ENCODE measurements at places on chromosomes 4 and X.

- DNase-seq = no peak
These were observed 1.4 kb downstream of the PAQR3 start for GRCh38 chr4:78937837-78938236.

- no peak for DNase-seq
These were observed 52.1 kb upstream of the RHOH start for GRCh38 chr4:40144716-40145115.

- DNase-seq = no peak
These were observed 950 bp upstream of the TMEM271 start for GRCh38 chr4:576991-577498.

DNA sequence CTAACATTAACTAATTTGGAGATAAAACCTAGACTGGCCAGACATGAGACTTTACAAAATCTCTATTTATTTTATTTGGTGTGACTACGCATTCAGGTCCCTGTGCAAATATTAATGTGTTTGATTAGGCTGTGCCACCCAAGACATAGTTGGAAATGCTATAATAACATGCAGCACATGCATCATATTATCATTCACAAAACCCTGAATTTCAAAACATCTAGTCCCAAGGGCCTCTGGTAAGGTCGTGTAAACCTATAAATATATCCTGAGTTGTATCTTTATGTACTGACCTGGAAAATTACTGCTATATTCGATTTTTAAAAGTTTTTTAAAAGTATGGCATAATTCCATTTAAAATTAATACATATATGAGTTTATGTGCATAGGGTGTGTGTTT is 47.1 kb upstream of the FAT4 start:
- no peak for DNase-seq

DNA sequence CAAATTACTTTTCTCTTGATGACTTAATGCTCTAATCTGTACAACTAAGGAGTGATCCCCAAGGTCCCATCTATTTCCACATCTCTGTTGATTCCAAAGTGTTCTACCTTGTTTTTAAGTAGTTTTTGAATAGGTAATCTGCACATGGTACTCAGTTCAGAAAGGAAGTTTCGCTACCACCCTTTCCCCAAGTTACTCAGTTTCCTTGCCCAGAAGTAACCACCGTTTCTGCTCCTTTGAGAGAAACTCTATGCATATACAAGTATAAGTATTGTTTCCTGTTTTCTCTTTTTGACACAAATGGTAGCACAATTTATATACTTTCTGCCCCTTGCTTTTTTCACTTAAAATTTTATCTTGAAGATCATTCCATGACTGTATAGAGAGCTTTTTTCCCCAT is 18.1 kb downstream of the TMEM154 start:
- no peak for DNase-seq

DNA sequence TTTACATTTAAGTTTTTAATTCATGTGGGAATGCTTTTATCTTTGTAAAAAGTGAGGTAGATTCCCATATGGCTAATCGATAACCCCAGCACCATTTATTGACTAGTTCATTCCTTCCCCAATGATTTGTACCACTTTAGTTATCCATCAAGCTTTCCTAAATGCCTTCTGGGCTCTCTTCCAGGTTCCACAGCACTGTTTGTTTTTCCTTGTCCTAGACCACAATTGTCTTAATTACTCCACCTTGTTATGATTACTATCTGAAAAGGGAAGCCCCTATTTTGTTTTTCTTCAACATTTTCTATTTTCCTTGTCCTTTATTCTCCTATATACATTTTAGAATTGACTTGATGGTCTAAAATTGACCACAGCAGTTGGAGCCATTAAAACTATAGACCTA is 48.5 kb upstream of the GPRIN3 start:
- no peak for DNase-seq

GRCh38 chr4:8771258-8771590 is 100.4 kb downstream of the HMX1 start:
- no peak for DNase-seq

All from kidney (tissue), 22 donors.